ENCODE measurements at places on chromosomes 2 and 18.

GRCh38 chr2:202299712-202300111, 34.1 kb downstream of the NOP58 start:
- DNase-seq = no peak

- DNase-seq = no peak
These were observed 121.4 kb upstream of the COL5A2 start for GRCh38 chr2:189300916-189301315.

DNA sequence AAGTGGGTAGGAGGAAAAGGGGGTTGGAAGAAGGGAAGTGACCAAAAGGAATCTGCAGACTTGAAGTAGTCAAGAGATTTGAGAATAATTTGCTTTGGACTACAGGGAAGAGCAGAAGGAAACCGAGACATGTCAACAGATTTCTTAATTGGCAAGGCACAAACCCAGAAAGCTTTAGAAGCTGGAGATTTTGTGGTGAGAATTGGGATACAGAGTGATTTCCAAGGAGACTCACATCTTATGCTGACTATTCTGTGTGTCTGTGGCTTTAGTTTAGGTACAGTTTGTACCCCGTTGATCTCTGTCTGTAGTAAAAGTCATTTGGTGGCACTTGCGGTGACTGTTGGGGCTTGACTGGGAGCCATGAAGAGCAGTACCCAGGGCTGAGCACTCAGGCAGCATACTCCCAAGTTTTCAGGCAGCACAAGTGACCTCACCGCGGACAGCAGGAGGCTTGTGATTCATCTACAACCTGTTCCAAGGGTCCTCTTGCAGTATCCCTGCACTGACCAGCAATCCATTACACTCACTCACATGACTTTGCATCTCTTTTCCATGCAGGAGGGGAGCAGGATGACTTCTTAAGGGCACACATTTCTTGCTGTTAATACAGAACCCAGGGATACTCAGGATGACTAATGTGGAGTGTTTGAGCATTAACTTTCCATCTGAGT, 97.1 kb upstream of the TNP1 start:
- DNase-seq = no peak

GRCh38 chr2:201257381-201257955, 2.9 kb upstream of the CASP8 start:
- DNase-seq = peak; percentile 81

DNA sequence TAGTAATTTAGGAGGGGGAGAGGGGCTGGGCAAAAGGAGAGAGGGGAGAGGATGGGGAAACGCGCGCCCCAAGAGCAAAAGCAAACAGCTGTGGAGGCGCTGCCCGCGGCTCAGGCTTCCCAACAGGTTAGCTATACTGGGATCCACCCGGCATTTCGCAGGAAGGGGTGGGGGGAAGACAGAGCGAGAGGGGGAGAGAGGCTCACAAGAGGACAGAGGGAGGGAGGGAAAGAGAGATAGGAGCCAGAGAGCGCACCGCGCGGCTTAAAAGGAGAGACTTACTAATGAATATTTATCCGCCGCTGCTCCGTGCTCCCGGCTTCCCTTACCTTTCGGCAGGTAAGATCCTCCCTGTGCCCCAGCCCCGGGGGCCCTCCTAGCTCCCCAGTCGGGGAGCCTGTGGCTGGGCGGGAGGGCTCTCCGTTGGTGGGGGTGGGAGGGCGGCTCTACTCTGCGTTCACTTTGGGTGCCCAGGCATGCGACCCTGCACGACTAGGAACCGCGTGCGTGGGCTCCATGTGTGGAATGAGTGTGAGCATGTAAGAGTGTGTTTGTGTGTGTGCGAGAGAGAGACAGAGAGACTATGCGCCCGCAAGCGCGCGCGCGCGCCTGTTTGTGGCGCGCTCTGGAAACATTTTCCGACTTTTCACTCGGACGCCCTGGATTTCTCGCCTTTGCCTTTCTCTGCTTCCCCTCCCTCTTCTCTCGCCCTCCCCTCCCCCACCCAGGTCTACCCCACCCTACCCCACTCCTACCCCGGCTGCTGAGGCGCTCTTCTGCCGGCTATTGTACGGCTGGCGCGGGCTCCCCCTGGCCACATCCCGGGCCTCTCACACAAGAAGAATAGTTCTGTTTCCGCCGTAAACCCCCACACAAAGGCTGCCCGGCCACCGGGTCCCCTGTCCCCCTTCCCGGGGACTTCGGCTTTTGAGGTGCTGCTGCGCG, 7.2 kb upstream of the SIX3 start:
- no peak for DNase-seq

DNA sequence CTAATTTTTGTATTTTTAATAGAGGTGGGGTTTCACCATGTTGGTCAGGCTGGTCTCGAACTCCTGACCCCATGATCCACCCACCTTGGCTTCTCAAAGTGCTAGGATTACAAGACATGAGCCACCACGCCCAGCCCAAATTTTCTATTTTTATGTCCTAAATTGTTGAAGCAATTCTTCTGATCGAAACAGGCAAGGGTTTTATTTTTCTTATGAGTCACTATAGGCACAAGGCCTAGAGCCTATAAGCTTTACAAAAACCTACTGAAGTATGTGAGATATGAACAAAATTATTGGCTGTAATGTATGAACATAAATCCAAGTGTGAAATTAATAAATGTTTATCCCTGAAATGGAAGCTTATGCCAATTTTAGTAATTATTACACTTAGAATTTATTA, 464.2 kb upstream of the NRP2 start:
- DNase-seq = no peak

- DNase-seq = peak; percentile 1
These were observed 1579.4 kb upstream of the TMEFF2 start for GRCh38 chr2:193774166-193774565.

DNA sequence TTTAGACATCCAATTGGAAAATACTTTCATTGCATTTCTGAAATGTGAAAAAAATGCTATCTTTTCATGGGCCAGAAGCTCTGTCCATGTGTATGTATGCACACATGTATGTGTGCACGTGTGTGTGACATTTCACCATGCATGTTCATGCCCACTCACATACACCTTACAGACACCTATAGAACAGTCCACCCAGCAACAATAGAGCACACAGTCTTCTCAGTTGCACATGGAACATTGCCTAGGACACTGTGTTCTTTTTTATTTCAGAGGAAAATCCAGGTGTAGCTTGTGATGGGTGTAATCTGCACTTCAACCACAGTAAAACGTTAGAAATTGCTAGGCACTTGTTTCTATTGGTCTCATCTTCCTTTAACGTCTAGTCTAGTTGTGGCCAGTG, 114.8 kb upstream of the RGPD4 start:
- DNase-seq = no peak

DNA sequence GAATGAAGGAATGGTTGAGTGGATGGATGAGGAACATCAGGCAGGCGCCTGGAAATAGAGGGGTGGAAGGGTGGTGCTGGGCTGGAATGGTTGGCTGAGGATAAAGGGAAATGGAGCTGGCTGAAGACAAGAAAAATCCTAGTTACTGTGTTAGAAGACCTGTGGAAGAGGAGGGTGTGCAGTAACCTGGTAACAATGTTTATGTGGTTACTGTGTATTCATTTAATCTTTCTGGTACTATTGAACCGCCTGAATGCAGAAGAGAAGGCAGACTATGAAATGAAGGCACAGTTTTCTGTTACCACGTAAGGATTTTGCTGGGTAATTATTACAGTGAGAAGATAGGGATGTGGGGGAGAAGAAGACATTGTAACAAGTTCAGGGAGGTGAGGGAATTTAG, 110.3 kb upstream of the MGAT5 start:
- DNase-seq = no peak

DNA sequence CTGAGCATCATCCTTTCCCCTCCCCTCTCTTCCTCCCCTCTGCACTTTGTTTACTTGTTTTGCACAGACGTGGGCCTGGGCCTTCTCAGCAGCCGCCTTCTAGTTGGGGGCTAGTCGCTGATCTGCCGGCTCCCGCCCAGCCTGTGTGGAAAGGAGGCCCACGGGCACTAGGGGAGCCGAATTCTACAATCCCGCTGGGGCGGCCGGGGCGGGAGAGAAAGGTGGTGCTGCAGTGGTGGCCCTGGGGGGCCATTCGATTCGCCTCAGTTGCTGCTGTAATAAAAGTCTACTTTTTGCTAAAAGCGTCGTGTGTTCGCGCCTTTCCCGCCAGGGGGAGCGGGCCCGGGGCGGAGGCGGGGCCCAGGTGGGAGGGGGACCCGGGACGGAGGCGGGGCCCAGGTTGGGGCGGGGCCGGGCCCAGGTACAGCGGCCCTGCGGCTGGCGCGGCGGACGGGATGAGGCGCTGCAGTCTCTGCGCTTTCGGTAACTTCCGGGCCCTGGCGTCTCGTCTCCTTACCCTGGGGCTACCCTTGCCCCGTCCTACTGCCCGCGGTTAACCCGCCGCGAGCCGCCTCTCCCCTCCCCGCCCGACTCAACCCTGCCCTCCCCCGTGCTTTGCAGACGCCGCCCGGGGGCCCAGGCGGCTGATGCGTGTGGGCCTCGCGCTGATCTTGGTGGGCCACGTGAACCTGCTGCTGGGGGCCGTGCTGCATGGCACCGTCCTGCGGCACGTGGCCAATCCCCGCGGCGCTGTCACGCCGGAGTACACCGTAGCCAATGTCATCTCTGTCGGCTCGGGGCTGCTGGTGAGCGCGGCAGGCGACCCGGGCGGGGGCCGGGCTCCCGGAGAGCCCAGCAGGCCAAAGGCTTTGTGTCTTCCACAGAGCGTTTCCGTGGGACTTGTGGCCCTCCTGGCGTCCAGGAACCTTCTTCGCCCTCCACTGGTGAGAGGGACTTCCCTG, at the start of gene KRTCAP3:
TSS of gene KRTCAP3 (plus strand) at position 424 of the 962 bp plus-strand sequence. CDS start at position 456, 32 bp downstream.
- DNase-seq = peak; percentile 10

GRCh38 chr2:42223067-42223854, 54.1 kb downstream of the EML4 start:
- no peak for DNase-seq

- no peak for DNase-seq
These were observed 14.9 kb downstream of the IGFBP2 start for GRCh38 chr2:216648105-216648504.

- no peak for DNase-seq
These were observed 31.0 kb upstream of the MSH6 start for GRCh38 chr2:47751856-47752414.

- no peak for DNase-seq
These were observed 104.4 kb downstream of the NOL4 start for GRCh38 chr18:34120294-34120693.

GRCh38 chr2:239380831-239381708, 19.8 kb downstream of the HDAC4 start:
- peak; percentile 89 for DNase-seq

DNA sequence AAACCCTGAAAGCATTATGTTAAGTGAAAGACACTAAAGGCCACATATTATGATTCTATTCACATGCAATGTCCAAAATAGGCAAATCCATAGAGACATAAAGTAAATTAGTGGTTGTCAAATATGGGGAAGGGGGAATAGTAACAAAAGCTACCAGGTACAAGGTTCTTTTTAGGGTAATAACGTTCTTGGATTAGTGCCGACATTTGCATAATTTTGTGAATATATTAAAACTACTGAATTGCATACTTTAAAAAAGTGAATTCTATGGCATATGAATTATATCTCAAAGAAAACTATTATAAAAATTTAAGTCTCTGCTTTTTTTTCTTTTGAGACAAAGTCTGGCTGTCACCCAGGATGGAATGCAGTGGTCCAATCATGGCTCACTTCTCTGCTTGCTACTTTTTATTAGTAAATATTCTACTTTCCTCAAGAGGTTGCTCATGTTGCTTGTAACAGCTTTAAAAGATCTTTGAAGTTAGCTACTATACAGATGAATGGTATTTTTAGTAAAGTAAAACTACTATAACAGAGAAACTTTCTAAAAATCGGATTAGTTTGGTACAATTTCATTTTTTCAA, 2.5 kb downstream of the SESTD1 start:
- DNase-seq = no peak

GRCh38 chr2:39583781-39584180, 81.9 kb upstream of the TMEM178A start:
- DNase-seq = no peak

GRCh38 chr2:64606479-64607363, 47.0 kb downstream of the SERTAD2 start:
- DNase-seq = peak; percentile 94

GRCh38 chr2:152241948-152242729, 66.6 kb upstream of the STAM2 start:
- DNase-seq = no peak

DNA sequence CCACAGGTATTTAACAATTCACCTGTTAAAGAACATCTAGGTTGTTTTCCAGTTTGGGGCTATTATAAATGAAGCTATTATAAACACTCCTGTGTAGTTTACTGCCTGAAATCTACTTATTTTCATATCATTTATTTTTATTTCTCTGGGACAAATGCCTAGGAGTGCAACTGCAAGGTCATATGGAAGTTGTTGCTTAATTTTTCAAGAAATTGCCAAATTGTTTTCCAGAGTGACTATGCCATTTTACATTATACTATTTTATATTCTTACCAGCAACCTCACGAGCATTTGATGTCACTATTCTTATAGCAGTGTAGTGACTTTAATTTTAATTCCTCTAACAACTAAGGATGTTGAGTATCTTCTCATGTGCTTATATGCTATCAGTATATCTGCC, 298.4 kb downstream of the EXOC6B start:
- DNase-seq = peak; percentile 3

DNA sequence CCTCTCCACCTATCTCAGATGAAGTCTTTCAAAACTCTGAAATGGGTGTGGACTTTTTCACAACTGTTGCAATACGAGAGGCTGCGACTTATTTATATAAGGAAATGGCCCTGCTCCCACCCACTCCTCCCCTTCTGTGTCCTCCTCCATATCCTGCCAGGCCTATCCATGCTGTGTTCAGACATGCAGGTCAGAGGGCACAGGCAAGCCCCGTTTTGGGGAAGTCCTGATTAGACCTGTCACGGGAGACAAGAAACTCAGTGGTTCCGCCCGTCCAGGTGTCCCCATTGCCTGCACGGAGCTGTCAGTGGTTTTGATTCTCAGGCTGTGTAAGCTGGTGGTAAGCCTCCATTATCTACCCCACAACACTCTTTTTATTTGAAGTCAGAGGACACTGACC, 99.6 kb upstream of the MGAT5 start:
- peak; percentile 62 for DNase-seq

DNA sequence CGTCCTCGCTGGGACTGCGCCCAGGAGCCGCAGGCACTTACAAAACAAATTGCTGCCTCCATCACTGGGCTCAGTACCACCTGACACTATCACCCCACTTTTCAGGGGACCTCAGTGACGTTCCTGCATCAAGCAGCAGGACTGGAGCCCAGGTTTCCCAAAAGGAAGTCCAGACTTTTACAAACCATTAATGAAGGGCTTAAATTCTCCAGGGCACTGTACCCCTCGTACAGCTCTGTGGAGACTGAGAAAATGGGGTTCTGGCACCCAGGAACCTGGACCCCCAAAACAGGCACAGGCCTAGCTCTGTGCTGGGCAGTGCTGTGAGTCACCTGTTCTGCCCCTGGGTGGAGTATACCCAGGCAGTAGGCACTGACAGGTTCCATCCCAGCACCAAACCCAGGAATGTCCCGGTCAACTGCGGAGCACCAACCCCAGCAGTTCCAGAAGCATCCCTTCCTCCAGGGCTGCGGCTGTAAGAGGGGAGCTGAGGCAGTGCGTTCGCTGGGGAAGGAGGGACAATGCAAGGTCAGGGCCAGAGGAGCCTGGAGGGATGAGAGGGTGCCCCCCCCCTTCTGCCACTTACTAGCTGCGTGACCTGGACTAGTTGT, 24.6 kb upstream of the NOTO start:
- no peak for DNase-seq

GRCh38 chr2:240438810-240439697, 3.6 kb downstream of the GPC1 start:
- DNase-seq = no peak
